NAMALWA (cell line): ENCODE measurements at places on chromosomes 7 and 10.

- peak; percentile 45 for DNase-seq
These were observed 33.2 kb downstream of the NRF1 start for GRCh38 chr7:129644634-129645230.

DNA sequence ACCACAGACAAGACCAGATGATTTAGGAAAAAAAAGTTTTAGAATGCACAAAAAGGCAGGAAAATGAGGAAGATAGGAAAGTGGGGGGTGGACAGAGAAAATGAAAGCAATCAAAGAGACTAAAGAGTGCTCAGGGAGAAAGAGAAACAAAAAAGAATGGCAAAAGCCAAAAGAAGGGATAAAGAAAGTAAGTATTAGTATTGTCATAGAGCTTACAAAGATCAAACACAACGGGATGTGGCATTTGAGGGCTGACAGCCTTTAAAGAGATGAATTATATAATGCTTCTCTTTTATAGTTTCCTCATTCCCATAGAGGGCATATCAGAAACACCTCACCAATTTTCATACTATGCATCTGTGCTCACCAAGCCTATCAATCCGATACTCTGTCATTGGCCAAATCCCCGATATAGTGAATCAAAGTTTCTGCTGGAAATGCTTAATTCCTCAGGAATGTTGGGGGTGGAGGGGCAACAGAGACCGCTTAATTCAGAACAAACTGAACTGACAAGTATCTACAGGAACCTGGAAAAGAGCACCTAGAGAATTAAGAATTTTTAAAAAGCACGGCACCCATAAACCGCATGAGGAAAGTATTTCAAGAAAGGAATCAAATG is 2.7 kb downstream of the COG5 start:
- DNase-seq, result no peak

GRCh38 chr7:5607951-5608656 is 173.4 kb downstream of the RNF216 start:
- DNase-seq, result no peak

DNA sequence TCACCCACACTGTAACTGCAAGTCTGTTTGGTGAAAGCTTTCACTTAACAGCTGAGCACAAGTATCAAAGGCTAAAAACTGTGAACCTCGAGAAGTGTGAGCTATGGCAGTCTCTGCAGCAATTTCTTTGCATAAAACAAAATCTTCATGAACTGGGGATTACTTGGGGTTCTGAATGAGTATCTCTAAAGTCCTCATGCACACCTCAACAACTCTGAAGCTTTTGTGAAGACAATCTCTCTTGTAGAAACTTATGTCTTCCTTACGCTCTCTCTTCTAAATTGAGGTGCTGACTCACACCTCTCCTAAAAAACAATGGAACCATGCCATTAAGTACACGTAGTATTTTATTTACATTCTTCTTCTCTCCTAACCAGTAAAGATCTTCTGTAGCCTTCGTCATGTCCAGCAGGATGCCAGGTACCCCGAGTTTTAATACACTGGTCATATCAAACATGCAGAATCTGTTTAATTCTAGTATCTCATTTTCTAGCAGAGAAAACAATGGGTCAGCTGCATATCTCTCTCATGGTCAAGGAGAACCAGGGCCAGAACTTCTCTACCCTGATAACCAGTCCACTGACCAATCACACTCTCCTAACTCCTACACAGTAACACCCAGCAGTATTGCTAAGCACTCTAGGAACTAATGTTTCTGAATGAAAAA is 76.9 kb downstream of the UBE2H start:
- no peak for DNase-seq

DNA sequence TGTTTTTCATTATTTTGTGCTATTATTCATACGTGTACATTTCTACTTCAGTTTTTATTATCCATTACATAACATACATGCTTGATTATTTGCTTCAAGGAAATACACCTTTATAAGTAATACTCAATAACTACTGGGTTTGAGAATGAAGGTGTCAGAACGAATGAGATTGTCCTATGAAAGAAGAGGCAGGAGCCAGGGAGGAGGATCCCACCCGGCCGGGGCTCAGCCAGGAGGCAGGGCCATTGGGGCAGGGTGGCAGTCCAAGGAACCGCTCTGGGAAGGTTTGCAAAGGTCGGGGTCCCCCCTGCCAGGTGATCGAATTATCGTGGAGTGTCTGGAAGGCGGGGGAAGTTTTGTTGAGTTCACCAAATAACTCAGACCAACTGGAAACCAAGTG is 9.1 kb downstream of the TRIM56 start:
- DNase-seq, result no peak

DNA sequence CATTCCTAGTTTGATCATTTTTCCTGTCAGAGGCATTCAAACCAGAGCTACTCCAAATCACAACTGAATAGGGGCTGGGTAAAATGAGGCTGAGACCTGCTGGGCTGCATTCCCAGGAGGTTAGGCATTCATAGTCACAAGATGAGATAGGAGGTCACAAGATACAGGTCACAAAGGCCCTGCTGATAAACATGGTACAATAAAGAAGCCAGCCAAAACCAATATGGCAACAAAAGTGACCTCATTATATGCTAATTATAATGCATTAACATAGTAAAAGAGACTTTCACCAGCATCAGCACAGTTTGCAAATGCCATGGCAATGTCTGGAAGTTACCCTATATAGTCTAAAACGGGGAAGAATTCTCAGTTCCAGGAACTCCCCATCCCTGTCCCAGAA is 37.3 kb downstream of the TWIST1 start:
- no peak for DNase-seq

DNA sequence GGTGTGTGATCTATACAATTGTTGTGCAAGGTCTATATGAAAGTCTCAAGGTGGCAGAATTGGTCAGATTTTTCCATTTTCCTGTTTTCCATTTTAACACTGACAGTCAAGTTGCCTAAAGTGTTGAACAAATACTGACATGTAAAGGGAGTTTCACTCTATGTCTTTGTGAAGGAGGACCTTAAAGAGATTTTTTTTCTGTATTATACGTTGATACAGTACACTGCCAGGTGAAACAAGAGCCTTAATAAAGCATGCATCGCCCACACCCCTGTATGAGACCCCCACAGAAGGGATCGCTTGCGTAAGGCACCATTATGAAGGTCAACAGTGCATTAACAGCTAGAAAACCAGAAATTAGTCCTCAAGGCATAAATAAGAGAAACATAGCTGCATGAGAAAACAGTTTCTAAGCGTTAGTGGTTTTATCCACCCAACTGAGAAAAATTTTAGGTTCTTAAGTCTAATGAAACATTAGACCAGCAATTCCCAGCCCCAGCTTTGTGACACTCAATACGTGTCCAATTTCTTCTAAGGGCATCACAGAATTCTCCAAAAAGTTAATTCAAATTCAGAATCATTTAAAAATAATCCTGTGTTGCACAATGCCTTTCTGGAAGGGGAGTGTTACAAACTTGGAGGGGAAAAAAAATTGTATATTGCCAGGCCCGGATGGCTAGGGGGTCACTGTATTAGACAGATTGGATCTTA is 6.9 kb downstream of the KLF6 start:
- DNase-seq, result peak; percentile 3

DNA sequence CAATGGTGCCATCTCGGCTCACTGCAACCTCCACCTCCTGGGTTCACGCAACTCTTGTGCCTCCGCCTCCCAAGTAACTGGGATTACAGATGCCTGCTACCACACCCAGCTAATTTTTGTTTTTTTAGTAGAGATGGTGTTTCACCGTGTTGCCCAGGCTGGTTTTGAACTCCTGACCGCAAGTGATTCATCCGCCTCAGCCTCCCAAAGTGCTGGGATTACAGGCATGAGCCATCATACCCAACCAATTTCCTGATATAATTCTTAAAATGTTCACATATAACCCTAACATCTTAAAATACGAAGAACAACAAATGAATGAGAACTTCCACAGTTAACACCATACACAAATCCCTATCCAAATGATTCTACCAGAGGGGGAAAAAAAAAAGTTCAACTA is 31.2 kb downstream of the BAIAP2L1 start:
- no peak for DNase-seq

GRCh38 chr7:105011141-105011830 is 2.7 kb upstream of the KMT2E start:
- peak; percentile 66 for DNase-seq

DNA sequence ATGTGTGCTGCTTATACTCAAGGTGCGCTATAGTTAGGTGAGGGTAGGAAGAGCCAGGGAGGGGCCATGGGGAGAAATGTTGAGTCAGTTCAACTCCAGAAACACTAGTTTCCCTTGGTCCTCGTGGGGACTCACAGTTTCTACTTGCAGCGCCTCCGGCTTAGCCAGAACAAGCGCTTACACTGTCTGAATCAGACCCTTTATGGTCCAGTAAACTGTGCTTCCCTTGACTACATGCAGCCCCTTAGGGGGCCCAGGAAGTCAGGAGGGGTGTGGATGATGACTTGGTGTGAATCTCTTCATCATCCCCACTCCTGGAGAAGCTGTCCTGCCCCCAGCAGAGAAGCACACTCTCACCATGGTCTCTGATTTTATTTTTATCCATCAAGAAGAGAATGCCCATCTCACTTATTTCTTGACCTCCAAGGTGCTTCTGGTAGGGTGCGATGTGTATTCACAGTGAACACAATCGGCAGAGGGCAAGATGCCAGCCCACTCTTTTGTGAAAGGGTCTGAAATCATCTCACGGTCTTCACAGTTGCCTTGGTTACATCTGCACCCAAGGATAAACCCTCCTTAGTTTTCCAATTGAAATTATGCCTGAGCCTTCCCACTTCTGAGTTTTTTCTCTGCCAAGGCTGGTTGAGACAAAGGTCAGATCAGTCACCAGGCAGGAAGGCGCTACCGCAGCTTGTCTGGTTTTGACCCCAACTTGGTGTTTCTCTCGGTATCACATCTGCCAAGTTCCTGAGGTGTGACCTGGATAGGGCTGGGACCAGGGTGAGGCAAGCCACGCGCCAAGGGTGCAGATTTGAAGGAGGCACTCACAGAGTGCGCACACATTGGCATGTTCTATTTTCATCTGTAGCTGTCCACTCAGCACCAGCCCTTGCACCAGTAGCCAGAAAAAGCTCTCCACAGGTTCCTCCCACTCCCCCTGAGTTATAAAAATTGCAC is 62.7 kb upstream of the LRRC4 start:
- no peak for DNase-seq

GRCh38 chr10:84783386-84783785 is 455.0 kb downstream of the CCSER2 start:
- peak; percentile 44 for DNase-seq

GRCh38 chr7:127903892-127904669 is 127.2 kb downstream of the LRRC4 start:
- DNase-seq, result no peak

- no peak for DNase-seq
These were observed 13.8 kb downstream of the SMO start for GRCh38 chr7:129202058-129202777.

DNA sequence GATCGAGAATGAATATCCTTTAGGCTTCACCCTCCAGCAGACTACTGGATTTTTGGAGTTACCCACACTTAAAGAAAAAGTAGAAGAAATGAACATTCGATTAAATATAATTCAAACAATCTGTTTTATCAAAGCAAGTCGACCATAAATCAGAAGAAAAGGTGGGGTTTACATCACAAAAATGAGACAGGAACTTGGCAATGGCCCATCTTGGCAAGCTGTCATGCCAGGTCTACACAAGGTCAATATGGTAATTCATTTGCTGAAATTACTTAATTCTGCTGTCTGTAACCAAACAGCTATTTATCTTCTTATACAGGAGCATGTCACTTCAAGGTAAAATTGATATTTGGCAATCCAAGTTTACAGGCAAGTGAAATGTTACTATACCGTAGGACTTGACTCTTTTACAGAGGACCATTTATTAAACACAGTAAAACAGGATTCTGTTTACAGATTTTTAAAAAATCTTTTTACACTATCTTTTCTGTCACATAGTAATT is 640.6 kb upstream of the NRP1 start:
- no peak for DNase-seq

DNA sequence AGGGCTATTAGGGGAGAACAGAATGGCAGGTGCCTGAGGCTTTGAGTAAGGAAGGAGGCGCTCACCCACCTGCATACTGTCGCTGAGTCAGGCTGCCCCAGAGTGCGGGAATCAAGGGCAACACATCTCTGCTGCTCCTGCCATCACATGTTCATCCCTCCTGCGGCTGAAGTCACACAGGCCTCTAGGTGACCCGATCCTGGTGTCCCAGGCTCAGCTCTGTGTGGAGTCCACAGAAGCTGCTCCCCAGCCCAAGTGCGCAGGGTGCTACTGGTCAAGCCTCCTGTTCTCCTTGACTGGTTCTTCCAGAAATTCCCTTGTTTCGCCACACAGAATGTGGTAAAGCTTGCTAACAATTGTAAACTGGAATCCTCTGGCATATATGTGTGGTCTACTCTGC is 96.9 kb upstream of the IL6 start:
- no peak for DNase-seq

DNA sequence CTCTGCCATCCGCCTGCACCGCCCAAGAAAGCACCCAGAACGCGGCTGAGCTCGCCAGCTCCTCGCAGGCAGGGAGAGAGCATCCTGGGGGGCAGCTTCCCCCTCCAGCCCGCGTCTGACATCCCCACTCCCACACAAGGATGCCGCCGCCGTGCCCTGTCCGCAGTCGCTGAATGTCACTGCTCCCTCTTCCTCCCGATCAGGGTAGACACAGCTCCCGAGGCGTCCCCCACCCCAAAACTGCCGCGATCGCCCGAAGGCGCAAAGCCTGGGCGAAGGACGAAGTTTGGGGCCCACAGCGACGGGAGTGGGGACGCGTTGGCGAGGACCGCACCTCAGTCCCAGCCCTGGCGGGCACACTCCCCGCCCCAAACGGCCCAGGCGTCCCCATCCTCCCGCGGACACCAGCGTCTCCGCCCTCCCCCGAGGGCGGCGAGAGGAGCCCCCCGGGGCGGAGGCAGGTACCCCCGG is 1.5 kb upstream of the KAT6B start:
- peak; percentile 31 for DNase-seq

DNA sequence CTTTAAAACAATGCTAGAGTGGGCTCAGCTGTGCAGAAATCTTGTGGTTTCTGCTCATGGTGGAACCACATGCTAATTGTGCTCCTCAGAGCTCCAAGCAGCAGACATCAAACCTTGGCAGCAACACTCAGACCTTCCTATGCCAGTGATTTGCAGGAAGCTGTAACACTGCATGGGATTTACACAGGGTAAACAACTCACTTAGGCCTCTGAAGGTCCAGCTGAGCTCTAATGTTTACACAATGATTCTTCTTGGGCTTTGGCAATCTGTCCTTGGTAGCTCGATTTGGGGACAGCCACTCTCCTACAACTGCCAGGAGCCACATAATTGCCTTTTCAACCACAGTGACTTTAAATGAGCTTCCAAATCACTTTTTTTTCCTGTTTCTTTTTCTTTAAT is 97.7 kb upstream of the PDLIM1 start:
- no peak for DNase-seq

DNA sequence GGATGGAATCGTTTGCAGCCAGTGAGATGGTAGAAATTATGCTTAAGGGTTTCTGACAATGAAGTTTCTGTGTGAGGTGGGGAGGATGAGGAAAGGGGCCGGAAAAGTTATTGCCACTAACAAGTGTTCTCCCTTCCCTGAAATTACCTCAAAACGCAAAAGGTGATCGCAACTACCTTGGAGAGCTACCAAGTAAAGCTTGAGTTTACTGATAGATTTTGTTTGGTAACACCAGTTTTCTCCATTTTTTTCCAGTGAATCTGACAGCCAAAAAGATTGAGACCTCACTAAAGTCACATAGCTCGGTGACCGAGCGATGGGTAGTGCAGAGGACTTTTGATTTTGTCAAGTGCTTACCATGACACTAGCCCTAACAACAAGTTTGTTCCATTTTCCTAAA is 1.6 kb downstream of the SUV39H2 start:
- DNase-seq, result no peak

- no peak for DNase-seq
These were observed 959.5 kb downstream of the GRID1 start for GRCh38 chr10:85407088-85407487.
